ENCODE measurements at places on chromosomes 6 and 20.

- DNase-seq = no peak
Observed at GRCh38 chr20:32796981-32797451, 22.7 kb upstream of the MAPRE1 start.

- DNase-seq = no peak
Observed at GRCh38 chr20:45114465-45115385, at the start of gene WFDC5. Gene WFDC5 (minus strand): TSS chr20:45115174. CDS start chr20:45115083, 91 bp downstream.

DNA sequence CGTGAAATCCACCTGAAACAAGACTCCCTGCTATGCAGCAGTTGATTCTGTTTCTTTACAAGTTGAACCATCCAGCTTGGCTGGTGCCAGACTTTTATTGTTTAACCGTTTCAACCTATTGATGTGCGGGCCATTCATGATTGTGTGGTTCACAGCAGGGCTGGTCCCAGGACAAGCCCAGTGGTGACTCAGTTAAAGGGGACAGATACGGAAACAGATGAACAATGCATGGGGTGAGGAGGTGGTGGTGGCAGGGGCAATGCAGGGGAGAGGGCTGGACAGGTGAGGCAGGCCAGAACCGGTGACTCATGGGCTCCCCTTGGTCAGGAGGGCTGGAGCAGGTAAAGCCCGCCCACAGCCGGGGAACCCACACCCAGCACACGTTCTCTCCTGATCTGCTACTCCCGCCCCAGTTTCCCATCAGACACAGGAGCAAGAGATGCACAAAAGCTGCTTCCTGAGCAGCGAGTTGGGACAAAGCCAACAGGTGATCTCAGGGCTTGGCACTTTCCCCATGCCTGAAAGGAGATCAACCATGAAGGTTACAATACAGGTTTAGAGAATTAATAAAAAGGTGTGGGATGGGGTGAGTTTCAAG, 232.2 kb downstream of the LY86 start:
- DNase-seq = no peak

- DNase-seq = no peak
Observed at GRCh38 chr20:53769041-53769440, 175.4 kb upstream of the ZNF217 start.

- no peak for DNase-seq
Observed at GRCh38 chr6:23316931-23317330, 747.6 kb downstream of the HDGFL1 start.

- DNase-seq = no peak
Observed at GRCh38 chr6:118460958-118461470, 87.1 kb upstream of the PLN start.

DNA sequence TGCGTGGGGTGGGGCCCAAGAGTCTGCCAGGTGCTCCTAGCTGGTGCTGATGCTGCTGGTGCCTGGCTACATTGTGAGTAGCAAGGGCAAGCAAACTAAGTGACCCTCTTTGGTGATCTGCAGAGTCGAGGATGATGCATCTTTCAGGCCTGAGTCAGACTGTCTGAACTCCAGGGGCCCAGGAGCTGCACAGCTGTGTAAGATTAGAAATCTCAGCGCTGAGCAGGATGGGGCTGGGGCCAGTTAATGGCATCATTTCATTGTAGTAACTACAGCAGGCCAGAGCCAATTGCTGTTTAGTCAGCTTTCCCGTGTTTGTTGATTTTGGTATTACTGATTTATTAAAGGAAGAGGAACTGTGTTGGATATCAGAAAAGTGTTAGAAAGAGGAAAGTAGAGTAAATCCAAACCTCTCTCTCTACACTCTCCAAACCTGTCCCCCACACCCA, 365.2 kb downstream of the PAX1 start:
- DNase-seq = no peak

DNA sequence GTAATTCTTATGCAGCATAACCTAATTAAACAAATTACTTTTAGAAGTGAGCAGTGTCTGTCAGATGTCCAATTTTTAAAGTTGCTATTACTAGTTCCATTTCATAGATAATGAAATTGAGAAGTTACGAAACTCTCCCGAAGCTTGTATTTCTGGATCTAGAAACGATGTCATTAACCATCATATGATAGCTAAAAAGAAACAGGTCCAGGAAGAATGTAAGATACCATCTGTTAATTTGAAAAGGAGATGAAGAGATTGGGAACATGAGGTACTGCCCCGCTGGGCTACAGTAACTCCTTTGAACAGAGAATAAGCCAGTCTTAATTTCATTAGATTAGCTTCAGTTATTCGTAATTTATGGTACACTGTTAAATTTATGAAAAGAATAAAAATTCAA, 47.5 kb upstream of the TMX4 start:
- DNase-seq = no peak

DNA sequence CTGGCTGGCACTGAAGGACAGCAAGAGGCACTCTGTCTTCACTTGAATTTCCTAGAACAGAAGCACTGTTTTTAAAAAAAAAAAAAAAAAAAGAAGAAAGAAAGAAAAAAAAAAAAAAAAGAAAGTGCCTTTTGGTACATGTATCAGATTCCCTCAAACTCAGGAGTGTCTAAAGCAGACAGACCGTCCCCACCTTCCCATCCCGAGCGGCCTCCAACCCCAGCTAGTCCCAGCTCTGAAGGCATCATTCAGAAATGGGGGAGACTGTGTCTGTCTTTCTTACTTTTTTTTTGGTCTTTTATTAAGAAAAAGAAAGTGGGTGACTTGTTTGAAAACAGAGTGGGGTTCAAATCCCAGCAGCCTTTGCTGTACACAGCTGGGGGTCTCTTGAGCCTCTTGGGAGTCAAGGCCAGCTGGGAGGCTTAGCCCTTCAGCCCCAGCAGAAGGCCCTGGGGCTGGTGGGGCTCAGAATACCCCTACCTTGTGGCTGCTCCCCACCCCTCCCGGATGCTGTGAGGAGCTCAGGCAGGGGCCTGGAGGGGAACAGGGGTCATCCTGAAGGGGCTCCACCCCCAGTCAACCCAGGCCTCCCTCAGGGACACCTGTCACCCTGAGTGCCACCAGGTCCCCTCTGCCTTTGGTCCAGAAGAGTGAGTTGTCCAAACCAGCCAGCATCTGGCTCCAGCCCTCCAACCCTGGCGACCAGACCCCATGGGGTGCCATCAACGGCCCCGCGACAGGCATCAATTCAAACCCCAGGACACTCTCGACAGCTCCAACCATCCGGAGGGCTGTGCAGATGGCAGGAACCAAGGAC, 128.3 kb downstream of the TAF4 start:
- DNase-seq = no peak

DNA sequence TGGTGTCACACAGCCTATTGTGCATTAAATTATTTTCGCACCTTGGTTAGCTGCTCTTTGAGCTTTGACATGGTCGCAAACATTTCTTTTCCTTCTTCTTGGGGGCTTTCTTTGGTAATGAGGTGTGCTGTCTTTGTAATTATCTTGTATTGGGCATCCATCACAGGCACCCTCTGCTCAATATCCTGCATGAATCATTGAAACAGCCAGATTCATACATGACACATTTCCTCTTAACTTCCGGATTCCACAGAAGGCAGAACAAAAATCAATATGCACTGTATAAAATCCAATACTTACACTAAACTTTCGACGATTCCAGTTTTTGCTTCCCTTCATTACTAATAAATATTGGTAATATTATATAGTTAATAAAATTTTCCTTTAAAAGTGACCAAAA, 175.6 kb downstream of the SYNE1 start:
- no peak for DNase-seq

DNA sequence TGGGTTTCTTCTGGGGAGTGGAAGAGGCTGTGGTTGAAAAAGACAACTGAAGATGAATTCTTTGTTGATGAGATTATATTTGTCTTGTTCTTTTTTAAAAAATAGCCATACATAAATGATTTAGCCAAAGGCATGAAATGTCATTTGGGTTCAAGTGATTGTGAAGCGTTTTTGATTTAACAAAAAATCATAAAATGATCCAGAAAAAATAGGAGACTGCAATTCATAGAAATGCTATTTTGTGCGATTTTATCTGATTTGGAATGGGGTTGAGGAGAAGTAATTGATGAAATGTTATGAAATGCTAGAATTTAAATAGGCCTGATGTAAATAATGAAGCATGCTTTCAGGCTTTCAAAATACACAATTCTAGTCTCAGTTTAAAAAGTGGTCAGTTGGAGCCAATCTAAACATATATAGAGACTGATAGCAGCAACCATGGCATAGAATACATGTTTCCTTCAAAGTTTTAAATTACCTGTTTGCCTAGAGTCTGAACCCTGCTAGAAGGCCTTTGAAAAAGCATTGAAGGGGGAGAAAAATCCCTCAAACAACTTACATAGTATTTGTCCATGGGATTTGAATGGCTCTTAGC, 21.8 kb downstream of the PFDN4 start:
- DNase-seq = no peak
